ENCODE measurements at places on chromosomes 5 and 9.

GRCh38 chr5:155129513-155129880, 115.9 kb downstream of the KIF4B start:
- no peak for DNase-seq

DNA sequence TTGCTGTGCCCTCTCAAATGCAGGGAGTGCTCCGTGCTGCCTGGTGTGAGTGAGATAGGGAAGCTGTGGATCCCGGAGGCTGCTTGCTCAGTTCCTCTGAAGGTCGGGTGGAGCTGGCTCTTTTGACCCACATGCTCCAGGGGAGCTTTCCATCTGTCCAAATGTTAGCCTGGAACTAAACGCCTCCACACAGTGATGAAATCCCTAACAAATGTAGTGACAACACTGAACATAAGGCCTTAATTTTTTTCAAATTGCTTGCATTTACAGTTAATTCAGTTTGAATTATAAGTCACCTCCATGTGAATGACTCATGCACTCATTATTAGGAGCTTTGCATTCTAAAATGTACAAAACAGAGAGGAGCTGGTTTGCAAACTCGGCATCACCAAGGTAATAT, 27.0 kb downstream of the PRDM6 start:
- no peak for DNase-seq

GRCh38 chr9:37752642-37753488, 740 bp upstream of the TRMT10B start:
- DNase-seq = no peak

DNA sequence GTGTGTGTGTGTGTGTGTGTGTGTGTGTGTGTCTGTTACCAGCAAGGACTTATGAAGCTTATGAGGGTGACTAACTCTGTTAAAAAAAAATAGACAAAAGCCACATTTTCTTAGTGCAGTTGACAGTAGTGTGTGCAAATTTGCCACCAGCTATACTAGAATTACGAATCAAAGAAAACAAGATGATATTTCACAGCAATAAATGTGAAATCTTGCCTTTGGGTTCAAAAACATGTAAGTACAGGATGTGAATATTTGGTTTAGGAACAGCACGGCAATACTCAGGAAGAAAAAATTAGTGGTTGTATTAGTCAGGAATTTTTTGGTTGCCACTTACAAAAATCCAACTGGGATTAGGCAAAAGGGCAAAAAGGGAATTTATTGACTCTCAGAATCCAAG, 117.4 kb downstream of the NPR3 start:
- DNase-seq = no peak

DNA sequence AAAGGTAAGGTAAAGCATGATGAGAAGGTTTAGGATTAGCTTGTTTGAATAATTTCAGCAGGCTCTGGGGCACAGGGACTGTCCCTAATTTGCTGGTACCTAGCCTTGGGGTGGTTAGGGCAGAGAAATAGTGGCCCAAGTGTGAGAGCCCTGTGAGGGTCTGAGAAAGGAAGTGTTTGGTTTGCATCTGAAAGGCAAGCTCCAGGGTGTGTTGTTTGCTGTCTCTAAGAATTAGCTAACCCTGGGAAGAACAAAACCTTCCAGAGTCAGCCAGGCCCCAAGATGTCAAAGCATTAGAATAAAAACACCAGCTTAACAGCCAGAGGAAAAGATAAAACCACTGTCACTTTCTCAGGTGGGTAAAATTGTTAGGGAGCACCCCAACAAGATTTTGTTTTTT, 31.0 kb downstream of the TMEM252 start:
- no peak for DNase-seq

GRCh38 chr5:65248896-65249295, 232.8 kb downstream of the ADAMTS6 start:
- DNase-seq = no peak

GRCh38 chr5:125181955-125182354, 435.5 kb upstream of the ZNF608 start:
- no peak for DNase-seq

- DNase-seq = no peak
These were observed 60.0 kb downstream of the DMAC1 start for GRCh38 chr9:7739595-7739994.

DNA sequence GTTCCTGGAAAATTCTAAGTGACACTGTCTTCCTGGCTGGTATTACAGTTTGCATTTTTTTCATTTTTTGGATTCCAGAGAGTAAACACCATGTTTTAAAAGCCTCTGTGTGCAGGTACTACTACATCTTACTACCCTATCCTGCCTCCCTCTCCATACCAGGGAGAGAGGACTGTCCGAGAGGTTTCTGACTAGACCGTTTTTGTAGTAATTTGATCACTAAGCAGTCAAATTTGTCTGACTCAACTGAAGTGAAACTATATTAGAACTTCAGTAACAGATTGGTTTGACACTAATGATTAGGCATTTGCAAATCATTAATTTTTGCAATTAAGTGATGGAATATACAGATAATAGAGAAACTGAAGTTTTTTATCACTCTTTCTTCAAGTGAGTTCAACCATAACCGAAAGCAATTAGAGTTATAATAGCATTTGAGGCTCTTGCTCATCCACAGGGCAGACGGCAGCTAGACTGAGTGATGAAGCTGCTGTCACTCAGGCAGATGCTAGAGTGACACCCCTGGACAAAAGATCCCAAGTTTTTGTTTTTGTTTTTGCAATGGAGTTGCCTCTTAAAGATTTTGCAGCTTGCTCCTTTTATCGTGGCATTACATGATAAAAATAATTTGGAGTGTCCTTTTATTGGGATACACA, 44.3 kb downstream of the SMARCA2 start:
- DNase-seq = no peak

DNA sequence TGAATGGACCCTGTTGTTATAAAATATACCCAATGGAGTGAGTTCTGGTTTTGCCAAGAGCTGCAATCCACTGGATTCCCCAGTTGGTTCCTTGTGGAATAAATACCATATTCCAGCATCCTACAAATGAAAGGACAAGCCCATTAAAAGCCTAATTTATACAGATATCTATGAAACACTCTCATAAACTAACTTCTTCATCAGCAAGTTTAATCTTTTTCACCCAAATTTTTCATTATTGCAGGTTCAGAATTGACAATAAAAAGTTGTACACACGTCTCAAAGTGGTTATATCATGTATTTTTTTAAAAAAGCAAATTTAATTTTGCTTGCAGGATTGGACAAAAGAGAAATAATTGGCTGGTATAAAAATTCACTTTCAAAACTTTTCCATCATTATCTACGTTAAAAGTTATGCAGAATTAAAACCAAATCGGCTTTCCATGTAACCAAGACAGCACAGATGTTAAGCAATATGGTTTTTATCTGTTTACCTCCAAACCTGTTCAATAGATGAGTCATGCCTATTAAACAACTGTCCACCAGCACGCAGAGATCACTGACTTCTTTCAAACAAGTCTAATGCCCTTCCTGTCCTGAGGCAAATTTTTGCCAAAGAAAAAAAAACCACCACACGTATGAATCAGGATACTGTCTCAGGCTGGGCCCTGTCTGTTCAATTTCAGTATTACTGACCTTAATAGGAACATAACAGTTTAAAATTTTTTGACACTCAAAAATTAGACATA, 42.5 kb downstream of the CEMIP2 start:
- no peak for DNase-seq

- no peak for DNase-seq
These were observed 205.9 kb downstream of the EFNA5 start for GRCh38 chr5:107464876-107465275.

- no peak for DNase-seq
These were observed 608.1 kb upstream of the RORB start for GRCh38 chr9:73889023-73889422.

- DNase-seq = no peak
These were observed 304.0 kb downstream of the NR2F1-AS1 start for GRCh38 chr5:93277051-93277450.

DNA sequence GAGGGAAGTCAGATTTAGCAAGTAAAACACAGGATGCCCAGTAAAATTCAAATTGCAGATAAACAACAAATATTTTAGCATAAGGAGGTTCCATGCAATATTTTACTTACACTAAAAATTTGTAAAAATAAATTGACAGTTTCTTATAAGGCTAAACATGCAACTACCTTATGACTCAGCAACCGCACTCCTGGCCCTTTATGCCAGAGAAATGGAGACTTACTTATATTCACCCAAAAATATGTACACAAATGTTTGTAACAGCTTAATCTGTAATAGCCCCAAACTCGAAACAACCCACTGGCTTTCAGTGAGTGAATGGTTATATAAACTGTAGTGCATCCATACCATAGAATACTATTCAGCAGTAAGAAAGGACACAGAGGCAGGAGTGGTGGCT, 28.6 kb upstream of the TRIM14 start:
- no peak for DNase-seq

- DNase-seq = no peak
These were observed 24.0 kb downstream of the TMEM161B start for GRCh38 chr5:88244686-88245085.

- no peak for DNase-seq
These were observed 79.0 kb downstream of the MACROH2A1 start for GRCh38 chr5:135319928-135320606.

DNA sequence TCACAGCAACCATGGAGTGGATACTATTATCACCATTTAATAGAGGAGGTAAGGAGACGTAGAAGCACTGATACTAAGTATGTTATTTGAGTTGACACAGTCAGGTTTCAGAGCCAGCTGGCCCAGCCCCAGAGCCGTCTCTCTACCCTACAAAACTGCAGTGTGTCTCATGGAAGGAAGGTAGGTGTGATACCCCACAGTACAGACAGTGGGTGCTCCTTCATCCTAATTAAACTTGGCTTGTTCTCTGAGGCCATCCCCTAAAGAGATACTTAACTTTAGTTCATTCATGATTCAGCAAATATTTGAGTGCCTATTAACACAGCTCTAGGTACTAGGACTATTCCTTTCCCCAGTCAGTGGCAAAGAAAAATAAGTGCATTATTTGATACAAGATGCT, 22.6 kb downstream of the PIP5K1B start:
- DNase-seq = no peak

- DNase-seq = no peak
These were observed 456.8 kb downstream of the EBF1 start for GRCh38 chr5:158642879-158643278.

DNA sequence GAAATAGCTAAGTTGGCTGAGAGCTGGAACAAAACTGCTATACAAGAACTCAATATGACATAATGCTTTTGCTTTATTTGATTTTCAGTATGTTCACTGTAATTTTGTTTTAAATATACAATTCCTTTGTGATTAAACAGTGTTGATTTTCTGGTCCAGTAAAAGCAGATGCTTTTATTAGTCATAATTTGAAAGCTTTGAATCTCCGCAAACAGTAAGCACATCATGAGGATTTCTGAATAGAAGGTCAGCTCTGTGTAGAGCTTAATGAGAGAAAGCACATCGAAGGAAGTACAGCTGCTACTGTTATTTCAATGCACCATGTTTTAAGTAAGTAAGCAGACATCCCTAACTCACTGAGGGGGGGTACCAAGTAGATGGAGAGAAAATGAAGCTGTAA, 701.3 kb upstream of the ACO1 start:
- DNase-seq = no peak

GRCh38 chr5:109981979-109982378, 292.3 kb downstream of the MAN2A1 start:
- DNase-seq = no peak

DNA sequence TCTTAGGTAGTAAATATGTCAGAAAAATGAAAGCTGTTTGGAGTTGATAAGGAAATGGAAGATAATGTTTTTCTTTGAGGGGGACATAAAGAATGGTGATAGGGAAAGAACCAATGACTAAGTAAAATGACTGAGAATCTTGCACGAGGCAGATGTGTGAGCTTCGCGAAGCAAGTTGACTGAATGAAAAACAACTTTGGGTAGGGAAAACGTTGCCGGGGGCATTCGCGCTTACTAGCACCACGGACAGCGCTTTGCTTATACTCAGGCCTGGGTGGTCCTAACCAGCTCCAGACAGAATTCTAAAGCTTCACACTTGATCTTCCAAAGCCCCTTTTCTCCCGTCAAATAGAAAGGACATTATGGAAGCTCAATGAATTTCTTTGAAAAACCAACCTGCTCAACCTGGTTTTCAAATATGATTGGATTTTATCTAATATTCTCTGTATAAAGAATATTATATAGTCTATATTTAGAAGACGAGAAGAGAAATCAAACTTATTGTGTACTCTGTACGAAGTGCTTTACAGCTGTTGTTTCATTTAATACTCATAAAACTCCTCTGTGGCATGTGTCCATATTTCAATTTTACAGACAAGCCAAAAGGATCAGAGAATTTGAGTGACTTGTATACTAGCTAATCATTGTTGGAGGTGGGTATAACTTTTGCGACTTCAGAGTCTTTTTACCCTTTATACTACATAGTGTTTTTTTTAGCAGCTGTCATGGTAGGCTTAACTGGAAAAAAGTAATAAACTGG, 1.9 kb upstream of the CDKN2B start:
- DNase-seq = no peak

DNA sequence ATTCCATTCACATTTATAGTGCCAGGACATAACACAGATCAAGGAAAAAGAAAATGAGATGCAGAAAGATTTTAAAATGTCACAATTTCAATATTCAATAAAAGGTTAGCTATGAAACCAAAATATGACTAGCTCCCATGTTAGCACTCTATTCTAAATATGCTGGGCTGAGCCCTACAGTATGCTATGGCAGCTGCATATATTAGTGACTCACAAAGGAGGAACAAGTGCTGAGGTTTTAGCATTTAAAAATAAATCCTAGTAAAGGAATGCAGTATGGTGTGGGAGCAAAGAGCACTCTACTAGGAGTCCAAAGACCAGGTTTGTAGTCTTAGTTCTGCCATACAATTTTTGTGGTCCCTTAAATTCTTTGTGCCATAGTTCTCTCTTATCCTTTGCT, 118.4 kb downstream of the OXCT1 start:
- no peak for DNase-seq

DNA sequence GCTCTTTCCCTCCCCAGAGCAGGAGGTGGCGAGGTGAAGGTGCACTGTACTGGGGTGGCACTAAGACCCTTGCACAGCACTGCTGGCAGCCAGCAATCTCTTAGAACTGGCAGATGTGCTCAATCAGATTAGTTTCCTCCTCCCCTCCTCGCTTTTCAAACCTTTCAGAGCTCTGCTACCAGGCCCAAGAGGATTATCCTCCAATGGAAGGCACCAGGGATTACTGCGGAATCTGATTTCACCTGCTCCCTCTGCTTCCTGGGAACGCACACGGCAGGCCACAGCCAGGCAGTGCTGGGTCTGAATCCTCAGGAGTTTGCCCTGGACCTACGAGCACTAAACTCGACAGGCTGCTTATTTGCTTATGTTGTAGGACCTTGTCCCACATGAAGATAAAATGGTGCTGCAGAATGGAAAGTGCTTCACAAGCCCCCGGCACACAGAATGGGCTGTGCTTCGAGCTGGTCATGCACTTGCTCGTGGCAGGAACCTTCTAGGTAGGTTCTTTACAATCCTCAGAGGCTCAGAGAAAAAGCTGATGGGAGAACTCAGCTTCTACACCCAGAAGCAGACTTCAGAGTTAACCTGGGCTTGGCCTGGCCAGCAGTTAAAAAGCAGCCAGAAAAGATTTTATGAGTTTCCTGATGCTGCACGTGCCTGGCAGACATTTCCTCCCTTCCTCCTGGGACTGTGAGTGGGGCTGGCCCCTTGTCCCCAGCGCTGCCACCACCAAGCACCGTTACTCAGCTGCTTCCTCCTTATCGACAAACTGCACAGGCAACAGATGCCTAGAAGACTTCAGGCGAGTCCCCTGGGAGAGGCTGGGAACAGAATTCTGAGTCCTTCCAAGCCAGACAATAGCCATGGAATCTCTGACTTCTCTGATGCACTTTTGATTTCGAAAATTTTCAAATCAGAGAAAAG, 33.1 kb downstream of the FABP6 start:
- no peak for DNase-seq

GRCh38 chr9:68631811-68632210, 73.2 kb upstream of the PIP5K1B start:
- DNase-seq = no peak

Measured in activated T-helper 1 cell treated with Interleukin-2 at 50 U/mL for 16 hours (primary cell).